NCI-H2171 treated with DMSO at 0.1 percent for 48 hours (cell line): ENCODE measurements at places on chromosomes 6 and 20.

DNA sequence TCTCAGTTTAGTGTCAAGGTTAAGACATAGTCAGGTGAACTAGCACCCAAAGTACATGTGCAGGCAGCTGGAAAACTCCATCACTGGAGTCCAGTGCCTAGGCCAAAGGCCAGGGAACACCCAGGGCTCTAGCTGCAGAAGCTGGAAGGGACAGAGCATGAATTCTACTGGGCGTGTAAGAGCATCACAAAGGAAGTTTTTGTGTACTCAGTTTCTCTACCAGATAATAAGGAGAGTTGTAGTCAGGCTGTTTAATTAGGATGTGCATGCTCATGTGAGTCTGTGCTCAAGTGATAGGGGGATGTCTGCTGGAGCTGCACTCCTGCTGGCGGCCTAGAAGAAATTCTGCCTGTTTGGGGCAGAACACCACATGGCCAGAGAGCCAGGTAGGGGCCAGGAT lies 8.1 kb downstream of the L3MBTL1 start:
- no peak for DNase-seq

- no peak for DNase-seq
Measured at GRCh38 chr6:20870021-20870420, 335.8 kb downstream of the CDKAL1 start.

DNA sequence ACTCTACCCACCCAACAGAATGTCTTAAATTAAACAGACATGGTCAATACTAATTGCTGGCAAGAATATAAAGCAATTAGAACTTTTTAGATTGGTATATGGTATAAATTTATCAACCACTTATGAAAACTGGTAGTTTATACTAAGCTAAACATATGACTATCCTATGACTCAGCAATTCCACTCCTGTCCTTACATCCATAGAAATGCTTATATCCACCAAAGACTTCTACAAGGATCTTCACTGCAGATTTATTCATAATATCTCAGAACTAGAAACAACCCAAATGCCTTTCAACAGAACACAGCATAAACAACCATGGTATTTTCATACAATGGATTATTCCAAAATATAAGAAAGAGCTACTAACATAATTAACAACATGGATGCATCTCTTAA lies 4.6 kb downstream of the ZNF184 start:
- no peak for DNase-seq

DNA sequence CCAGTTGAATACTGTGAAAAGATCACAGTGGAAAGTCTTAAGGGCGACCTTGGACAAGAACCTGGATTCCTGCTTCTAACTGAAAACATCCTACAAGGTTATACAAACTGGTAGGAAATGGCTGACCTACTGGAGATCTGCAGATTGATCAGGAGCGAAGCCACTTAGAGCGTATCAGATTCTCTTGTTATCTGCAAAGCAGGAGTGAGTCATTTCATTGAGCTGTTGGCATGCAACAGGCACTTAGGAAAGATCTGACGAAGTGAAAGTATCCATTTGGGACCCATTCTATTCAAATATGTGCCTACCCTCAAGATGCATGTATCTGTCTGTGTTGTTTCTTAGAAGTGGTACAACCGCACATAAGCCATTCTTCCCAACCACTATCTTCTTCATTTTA lies 131.2 kb upstream of the RIN2 start:
- DNase-seq = no peak

DNA sequence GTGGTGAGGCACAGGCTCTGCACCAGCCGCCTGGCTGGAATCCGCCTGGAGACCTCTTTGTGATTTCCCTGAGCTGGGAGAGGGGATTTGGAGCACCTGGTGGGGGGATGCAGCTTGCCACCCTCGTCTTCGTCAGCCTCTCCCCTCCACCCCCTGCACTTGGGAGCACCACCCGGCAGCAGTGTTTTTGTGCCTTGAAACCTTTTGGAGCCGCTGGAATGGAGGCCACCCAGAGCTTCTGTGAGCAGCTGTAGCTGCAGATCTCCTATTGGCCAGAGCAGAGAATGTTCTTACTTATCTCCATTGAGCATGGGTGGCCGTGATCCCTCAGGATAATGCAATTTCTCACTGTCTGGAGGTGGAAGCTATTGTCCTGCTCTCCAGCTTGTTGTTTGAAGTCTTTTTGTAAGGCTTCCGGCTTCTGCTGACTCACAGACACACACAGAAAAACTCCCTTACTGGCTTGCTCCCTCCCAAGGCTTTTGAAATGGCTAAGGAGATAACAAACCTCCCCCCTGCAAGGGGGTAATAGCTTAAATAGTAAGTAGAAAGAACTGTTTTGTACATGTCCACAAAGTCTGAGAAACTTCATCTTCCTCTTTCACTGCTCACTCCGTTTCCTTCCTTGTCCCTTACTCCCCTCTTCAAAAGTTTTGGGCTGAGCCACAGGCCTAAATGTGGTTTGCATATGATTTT lies 271.2 kb downstream of the PRL start:
- DNase-seq = no peak

DNA sequence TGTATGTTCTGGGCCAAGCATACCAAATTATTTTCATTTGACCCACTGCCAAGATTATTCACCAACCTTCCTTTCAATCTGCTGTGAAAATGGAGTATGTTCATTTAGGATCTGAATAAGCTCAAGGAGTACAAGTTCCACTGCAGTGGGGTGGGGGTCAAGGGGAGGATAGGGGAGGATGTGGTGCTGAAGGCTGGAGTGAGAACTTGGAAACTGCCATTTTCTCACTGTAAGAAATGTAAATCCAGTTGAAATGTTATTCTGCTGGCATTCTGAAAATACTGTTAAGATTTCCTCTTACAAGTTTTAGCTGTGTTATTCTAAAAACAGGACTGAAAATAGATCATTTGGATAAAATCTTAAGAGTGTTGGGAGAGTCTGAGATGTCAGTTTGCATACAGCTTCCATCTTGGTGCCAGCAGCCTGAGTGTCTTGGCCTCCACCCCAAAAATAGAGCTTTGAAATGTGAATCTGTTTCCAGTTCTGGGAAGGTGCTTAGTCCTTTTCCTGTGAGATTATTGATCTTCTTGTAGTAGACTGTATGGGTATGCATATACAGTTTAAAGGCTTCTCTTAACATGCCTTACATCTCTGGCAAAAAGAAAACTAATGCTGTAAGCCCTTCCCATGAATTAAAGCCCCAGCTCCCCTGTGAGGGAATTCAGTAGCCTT lies 84.3 kb downstream of the CTNNBL1 start:
- DNase-seq = no peak

- DNase-seq = peak; percentile 81
Measured at GRCh38 chr20:19823216-19823615, 65.2 kb downstream of the RIN2 start.
